HT-29 (cell line): ENCODE measurements at places on chromosomes 1 and 21.

DNA sequence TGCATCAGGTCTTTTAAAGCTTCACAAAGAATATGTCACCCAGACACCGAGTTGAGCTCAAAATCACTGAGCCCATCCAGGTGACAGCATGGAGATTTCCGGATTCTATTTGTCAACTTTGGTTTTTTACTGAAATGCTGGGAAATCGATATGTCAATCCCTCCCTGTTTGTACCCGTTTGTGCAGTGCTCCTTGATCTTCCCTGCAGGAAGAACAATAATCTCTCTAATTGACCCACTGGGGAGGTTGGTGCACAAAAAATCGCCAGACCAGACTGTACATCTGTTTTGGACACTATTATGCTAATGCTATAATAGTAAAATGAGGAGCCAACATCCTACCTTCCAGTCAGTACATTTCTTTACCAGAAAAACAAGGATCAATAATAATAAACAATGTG is 1.8 kb downstream of the BARHL2 start:
- no peak for DNase-seq

- DNase-seq, result no peak
These were observed 20.6 kb downstream of the KPNA6 start for GRCh38 chr1:32128479-32128878.

- DNase-seq, result no peak
These were observed 15.8 kb upstream of the SLFNL1 start for GRCh38 chr1:41037116-41037903.

DNA sequence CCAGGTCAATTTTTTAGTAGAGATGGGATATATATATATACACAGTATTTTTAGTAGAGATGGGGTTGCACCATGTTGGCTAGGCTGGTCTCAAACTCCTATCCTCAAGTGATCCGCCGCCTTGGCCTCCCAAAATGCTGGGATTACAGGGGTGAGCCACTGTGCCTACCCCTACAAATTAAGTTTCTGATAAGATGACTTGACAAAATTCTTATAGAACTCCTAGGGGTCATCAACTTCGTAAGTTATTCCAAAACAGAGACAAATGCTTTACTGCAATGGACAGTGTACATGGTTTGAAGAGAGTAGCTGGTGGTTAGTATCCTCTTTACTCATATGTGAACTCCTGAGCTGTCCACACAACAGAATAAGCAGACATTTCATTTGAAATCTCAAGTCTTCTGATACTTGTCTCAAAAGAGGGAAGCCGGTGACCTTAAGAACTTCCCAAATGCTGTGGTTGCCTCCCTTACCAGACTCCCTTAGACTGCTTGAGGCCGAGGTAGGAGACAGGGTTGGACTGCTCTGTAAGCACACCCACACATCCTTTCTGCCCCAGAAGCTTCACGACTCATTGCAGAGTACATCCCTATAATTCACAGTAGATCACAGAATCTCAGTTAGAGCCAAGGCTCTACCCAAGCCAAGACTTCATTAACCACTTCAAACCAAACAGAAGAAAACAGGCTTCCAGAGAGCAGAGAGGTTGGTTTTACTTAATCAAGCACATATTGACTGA is 244.1 kb upstream of the IRF2BP2 start:
- DNase-seq, result no peak

GRCh38 chr1:44636083-44636687 is 38.1 kb downstream of the TMEM53 start:
- DNase-seq, result no peak

GRCh38 chr1:151408891-151409290 is 9.5 kb downstream of the PSMB4 start:
- DNase-seq, result no peak

- DNase-seq, result peak; percentile 65
These were observed 5.7 kb upstream of the MOB3C start for GRCh38 chr1:46622344-46622743.

GRCh38 chr21:42937960-42938605 is 12.7 kb upstream of the ERVH48-1 start:
- DNase-seq, result no peak

- peak; percentile 79 for DNase-seq
These were observed 41.6 kb downstream of the NSL1 start for GRCh38 chr1:212749821-212750535.

DNA sequence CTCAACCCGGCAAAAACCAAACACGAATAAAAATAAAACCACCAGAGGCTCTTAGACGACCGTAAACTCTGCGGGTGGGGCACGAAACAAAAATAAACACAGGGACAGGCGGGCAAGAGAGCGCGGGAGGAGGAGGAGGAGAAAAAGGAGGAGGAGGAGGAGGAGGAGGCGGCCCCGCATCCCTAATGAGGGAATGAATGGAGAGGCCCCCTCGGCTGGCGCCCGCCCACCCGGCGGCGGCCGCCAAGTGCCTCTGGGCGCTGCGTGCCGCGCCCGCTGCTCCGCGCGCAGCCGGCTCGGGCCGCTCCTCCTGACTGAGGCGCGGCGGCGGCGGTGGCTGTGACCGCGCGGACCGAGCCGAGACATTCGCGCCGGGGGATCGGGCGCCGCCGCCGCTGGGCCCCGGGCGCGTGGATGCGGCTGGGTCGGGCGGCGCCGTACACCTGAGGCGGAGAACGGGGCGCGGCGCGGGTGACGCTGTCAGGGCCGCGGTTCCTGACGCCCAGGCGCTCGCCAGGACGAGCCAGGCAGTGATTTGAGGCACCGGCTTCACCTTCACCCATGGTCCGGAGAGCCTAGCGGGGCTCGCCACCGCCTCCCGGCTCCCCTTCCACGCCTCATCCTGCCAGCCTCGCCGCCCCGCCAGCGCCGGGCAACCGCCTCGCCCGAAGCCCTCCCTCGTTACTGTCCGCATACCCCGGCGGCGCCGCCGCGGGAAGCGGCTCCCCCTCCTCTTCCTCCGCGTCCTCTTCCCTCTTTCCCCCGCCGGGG is at the start of gene MARK1:
Gene MARK1 (plus strand): TSS at position 229 of the 771 bp plus-strand sequence. CDS start 687 bp downstream, outside the sequence.
- peak; percentile 15 for DNase-seq

GRCh38 chr1:37631036-37631435 is 3.7 kb downstream of the RSPO1 start:
- no peak for DNase-seq

GRCh38 chr1:163703794-163704193 is 382.0 kb downstream of the NUF2 start:
- no peak for DNase-seq

DNA sequence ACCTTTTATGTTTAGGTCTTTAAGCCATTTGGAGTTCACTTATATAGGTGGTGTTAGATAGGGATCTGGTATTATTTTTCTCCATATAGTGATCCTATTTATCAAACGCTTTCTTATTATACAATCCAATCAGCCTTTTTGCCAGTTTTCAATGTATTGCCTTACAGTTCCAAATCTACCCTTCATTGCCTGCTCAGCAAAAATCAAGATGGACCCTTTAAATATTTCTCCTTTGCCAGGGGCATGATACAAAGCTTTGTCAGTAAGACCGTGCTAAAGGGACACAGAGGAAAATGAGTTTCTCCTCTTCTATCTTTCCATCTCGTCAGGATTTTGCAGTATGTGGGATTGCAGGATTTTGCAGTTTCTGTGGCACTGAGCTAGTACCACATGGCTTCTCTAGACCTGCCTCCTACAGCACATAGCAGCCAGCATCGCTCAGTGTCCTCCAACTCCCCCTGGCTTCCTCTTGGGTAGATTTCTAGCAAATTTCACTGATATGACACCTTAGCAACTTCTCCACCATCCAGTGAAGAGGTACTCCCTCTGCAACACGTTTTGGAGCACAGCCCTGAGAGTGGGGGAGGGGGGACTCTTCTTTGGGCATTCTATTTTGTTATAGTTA is 22.5 kb upstream of the CAP1 start:
- DNase-seq, result no peak

- DNase-seq, result no peak
These were observed 211.1 kb downstream of the CAMTA1 start for GRCh38 chr1:6996371-6996770.

GRCh38 chr1:70317087-70317486 is 37.4 kb downstream of the ANKRD13C start:
- DNase-seq, result no peak

DNA sequence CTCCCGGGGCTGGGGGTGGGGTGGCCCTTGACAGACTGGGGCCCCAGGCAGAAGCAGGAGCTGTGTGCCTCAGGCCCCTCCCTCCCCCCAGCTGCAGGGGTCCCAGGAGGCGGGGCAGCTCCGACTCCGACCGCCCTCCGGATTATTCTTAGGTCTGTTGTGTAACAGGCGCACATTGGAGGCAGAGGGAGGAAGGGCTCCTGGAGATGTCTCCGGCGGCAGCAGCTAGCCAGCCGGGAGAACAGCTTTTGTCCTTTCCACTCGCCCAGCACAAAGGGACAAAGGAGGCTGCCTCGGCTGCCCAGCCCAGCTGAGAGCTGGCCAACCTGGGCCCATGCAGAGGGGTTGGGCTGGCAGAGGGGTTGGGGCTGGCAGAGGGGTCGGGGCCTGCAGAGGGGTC is 29.7 kb upstream of the PLCH2 start:
- DNase-seq, result no peak

GRCh38 chr1:233993651-233994050 is 89.2 kb downstream of the SLC35F3 start:
- DNase-seq, result no peak

- no peak for DNase-seq
These were observed 168.7 kb upstream of the NR5A2 start for GRCh38 chr1:199858856-199859255.

- peak; percentile 36 for DNase-seq
These were observed 1.7 kb upstream of the KRTAP7-1 start for GRCh38 chr21:30831194-30831765.

DNA sequence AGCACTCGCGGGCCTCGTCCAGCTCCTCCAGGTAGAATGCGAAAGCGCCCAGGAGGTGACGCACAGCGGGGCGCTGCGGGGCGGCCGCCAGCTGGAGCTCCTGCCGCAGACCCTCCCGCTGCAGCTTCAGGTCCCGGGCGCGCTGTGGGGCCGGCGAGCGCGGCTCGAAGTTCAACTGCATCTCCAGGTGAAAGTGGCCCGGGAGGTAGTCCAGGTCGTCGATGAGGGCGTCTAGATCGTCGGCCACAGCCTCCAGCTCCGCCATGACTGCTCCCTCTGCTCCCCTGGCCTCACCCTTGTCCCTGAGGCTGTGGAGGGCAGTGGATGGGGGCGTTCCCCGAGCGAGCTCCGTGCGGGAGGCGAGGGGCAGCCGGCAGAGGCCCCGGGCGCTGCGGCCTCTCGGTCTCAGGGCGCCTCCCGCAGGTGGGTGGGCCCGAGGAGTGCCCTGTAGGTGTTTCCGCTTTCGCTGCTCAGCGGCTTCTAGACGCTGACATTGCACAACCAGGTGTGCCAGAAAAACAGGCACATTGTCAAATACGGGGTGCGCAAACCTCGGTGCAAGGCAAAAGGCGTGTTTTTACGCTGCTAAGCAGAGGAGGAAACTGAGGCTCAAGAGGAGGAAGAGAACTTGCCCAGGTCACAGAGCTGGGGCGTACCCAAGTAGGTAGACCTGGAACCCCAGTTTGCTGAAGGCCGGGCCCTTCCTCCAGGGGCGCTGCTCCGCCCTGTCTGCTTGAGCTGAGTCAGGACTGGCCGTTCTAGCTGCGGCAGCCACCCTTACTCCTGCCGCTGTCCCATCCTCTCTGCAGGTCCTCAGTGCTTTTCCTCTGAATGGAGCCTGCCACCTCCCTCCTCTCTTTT is at the start of gene TTC22:
Gene TTC22 (minus strand): TSS at position 425 of the 861 bp plus-strand sequence. CDS start 160 bp downstream, at position 265.
- peak; percentile 88 for DNase-seq

DNA sequence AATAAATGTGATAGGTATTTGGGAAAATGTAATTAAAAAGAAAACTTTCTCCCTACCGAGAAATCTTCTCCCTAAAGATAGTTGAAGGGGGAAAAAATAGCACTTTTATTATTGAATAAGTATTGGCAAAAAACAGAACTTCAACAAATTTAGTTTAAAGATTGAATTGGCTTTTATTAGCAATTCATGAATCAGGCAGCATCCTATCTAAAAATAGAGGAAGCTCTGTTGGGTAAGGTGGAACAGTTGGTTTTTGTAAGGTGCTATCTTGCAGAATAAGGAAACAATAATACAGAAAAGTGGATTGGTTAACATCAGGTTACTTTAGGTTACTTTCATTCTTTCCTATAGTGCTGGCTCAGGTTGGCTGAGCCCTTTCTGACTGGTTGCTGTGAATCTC is 62.8 kb downstream of the FH start:
- DNase-seq, result no peak

GRCh38 chr1:9593492-9594465 is 5.1 kb downstream of the TMEM201 start:
- DNase-seq, result peak; percentile 5

DNA sequence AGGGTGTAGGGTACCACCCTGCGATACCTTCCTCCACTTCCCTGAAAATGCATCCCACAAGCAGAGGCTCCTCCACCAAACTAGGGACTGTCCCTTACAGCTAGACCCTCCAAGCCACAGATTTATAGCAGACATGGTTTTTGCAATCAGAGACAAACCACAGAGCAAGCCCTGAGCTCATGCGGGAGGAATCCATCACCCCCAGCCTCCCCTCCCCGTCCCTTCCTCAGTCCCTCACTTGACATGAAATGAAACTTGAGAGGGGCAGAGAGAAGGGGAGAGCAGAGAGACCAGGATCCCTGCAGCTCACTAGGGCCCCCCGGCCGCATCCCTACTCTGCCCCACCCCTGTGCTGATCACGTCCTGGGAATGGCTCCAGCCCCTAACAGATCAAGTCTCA is 94.9 kb downstream of the MRPL37 start:
- DNase-seq, result no peak

- DNase-seq, result peak; percentile 6
These were observed 13.5 kb upstream of the ERG start for GRCh38 chr21:38511662-38512243.

DNA sequence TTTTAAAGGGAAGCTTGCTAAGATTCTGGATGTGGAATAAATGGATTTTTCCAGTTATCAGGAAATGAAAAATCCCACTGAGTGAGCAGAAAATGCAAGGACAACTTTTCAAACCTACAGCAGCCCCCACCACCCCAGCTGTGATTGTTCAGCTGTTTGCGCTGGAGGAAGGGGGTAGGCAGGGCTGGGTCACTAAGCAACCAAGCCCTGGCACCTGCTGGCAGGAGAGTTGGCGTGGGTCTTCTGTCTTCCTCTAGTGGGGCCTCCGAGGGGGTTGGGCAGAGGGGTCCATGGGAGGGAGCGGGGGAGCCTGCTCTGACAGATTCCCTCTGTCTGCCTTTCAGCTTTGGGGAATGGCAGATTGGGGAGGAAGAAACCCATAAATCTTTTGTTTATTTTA is 45.3 kb downstream of the EIF2D start:
- no peak for DNase-seq

DNA sequence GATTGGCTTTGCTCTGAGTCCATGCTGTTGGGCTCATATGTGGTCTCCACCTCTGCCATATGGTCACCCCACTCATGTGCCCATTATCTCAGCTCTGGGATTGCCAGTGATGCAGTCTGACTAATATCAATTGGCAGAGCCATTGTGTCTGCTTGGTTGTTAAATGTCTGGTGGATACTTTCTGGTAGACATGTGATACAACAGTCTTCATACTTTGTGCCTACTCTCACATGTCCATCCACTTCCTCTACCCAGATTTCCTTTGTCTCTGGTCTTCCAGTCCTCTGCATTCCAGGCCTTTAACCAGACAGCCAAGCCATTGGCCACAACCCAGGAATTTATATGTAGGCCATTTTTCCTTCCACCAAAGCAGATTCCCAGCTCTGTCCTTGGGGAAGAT is 30.8 kb upstream of the DIPK1A start:
- DNase-seq, result no peak
